ENCODE measurements at places on chromosomes 13 and 19.
A peak's percentile ranks its signal among the peaks of the same experiment; 100 is the strongest.

DNA sequence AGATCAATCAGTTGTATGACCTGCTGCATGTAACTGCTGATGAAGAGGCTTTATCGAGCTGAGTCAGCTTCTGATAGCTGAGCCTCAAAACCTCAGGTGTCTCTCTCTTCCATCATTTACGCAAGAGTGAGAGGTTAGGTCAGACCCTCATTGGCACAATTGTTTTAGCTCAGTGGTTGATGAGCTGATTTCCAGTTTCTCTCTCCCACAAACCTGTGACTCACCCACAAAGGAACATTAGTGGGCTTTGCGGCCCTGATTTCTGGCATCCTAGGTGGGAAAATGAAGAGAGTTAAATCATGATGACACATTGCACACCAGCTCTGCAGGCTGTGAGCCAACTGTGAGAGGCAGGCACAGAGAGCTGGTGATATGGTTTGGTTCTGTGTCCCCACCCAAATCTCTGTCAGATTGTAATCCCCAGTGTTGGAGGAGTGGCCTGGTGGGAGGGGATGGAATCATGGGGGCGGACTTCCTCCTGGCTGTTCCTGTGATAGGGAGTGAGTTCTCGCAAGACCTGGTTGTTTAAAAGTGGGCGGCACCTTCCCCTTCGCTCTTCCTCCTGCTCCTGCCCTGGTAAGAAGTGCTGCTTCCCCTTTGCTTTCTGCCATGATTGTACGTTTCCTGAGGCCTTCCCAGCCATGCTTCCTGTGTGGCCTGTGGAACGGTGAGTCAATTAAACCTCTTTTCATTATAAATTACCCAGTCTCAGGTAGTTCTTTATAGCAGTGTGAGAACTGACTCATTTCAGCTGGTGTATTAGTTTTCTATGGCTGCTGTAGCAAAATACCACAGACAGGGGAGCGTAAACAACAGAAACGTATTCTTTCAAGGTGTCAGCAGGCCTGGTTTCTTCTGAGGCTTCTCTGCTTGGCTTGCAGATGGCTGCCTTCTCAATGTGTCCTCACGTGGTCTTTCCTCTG, 33.5 kb upstream of the TMTC4 start:
- no peak for DNase-seq

DNA sequence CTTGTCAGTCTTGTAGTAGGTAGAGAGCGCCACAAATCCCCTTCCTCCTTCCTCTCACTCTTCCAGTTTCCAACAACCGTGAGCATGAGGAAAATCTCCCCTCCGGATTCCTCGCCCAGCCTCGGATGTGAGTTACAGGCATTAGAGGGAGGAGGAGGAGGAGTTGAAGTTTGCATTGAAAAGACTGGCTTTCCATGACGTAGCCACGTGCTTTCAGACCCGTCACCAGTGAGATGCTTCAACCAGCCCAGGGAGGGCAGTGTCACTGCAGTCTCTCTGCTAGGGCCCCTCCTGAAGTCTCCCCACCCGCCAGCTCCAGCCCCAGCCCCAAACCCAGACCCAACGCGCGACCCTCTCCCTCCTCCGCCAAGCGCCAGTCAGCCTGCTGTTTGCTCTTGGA, 442 bp upstream of the FGF14 start:
- peak; percentile 56 for DNase-seq

GRCh38 chr19:6465663-6466062, 1.6 kb downstream of the CRB3 start:
- no peak for DNase-seq

DNA sequence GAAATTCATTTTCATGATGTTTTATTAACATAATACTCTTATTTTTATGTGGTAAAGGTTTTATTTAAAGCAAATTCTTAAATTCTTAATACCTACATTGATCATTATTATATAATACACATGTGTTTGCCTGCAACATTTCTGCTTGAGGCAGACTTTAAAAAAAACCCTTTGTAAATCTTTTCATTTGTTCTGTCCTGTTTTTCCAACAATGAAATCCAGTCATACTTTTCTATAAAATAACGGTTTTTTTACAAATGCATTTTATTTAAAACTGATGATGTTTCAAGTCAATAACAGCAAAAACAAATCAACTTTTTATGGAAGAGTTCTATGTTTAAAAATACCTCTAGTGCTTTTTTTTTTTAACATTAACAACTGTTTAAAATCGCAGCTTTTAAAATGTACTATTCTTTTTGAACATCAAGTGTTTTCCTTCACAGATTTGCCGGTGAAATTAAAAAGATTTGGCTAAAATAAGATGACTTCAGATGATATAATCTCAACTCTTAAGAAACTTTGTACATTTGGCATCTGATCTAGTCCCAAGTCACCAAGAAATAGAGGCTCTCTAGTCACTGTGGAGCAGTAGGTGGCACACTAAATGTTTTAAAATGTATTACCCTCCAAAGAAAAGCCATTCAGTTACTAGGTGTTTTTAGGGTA, 5.1 kb downstream of the POU4F1 start:
- DNase-seq = no peak

DNA sequence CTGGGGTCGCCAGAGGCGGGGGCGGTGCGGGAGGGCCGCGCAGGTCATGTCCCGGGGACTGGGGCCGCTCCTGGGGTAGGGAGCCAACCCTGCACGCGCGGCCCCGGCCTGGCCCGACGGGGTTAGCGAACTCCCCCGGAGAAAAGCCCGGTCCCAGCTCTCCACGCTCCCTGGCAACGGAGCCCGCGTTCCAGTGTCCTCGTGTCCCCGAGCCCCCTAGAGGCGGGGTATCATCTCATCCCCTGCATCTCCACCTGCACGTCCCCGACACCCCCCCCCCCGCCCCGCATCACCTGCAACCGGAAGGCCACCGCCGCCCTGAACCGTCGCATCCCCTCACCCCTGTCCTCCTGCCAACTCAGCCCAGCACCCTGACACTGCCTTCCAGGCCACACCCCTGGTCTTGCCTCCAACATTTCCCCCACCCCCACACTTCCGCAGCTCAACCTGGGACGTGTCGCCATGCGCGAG, 2.7 kb downstream of the WDR88 start:
- DNase-seq = no peak

GRCh38 chr13:109745702-109746101, 40.7 kb downstream of the IRS2 start:
- DNase-seq = no peak

- no peak for DNase-seq
Observed at GRCh38 chr13:80009760-80010159, 331.2 kb downstream of the SPRY2 start.

GRCh38 chr19:3531716-3532115, 7.3 kb upstream of the TEKTIP1 start:
- DNase-seq = no peak

DNA sequence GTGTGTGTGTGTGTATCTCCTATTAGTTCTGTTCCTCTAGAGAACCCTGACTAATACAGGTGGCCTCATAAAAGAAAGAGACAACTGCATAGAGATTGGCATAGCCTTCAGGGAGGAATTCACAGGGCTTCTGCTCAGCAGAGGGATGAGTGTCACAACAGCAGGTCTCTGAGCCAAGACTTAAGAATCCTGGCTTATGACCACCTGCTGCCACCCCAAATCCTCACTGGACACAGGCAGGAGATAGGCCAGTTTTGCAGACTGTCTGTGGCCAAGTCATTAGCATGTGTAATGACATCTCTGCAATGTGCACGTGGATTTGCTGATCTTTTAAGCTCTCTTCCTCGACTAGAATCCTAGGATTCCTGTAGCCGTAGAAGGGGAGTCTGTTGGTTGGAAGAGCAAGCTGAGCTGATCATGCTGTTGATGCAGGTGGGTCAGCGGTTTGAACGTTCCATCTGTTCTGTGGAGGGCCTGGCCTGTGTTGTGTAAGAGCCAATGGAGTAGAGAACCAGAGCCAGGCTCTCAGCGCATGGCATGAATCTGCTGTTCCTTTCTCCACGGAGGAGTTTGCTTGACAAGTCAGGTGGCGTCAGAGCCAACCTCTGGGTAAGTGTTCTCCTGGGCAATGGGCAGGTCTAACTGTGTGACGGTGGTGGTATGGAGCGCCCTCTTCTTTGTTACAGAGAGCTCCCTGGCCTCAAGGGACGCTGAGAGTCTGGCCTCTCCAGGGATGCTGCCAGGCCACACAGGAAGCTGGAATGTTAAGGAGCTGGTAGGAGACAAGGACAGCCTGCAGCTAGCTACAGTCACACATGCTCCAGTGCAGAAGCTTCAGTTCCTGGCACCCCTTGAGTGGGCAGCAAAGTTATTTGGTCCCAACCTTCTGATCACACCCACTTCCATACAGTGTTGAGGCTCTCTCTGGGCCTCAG, 503.1 kb downstream of the FOXO1 start:
- DNase-seq = no peak

DNA sequence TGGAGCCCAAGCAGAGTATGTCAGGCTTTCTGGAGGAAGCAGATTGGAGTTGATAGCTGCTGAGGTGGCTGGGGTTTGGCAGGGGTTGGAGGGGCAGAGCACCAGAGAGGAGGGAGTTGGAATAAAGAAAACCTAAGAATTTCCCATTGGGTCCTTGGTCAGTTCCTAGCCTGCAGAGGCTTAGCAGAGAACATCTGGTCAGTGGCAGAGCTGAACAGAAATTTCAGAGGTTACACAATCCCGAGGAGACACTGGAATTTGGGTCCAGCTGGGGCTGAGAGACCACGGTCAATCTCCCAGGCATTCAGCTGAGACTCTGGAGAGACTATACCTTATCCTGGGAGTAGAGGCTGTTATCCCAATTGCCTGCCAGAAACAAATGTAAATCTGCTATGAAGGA, 84.4 kb downstream of the DPY19L3 start:
- DNase-seq = no peak

- DNase-seq = no peak
Observed at GRCh38 chr13:29324601-29325000, 270.9 kb downstream of the SLC7A1 start.

- no peak for DNase-seq
Observed at GRCh38 chr13:100961186-100961585, 286.6 kb upstream of the TMTC4 start.

- DNase-seq = no peak
Observed at GRCh38 chr19:58406818-58407657, 1.4 kb upstream of the ZNF584 start.

All from amygdala (tissue), 56 donors.